Activated T-helper 1 cell treated with anti-CD3 and anti-CD28 coated beads, Interleukin-12 subunit alpha, Interleukin-12 subunit beta, Interleukin-2, Interleukin-4 antibody, amounts not matched to agents 30 ng/mL and 10 ng/mL and 1 ng/mL, durations not matched to agents 14 hours and 24 hours and 36 hours (primary cell): ENCODE measurements at places on chromosomes 5 and 9. TPM values are rescaled to one million over a fixed set of nuclear protein-coding genes. Genes with fewer than 3 reads are reported as not detected.

Gene GNE
- total RNA-seq, result 21.7 and 22.7 TPM in 2 replicates

Gene SLC1A1
- 0.05 TPM in 1 of 2 replicates, not detected in the other for total RNA-seq

Gene BARHL1
- total RNA-seq, result not detected in 2 replicates

- H3K27me3 ChIP-seq, result no peaks in the 10 kb centered on the region
- H3K4me1 ChIP-seq, result no peaks in the 10 kb centered on the region
- DNase-seq, result no peak
- H3K36me3 ChIP-seq, result no peaks in the 10 kb centered on the region
- no peak overlapping the region for H3K4me3 ChIP-seq
These were observed 103.2 kb upstream of the ALDH1B1 start for GRCh38 chr9:38289236-38289865.

DNA sequence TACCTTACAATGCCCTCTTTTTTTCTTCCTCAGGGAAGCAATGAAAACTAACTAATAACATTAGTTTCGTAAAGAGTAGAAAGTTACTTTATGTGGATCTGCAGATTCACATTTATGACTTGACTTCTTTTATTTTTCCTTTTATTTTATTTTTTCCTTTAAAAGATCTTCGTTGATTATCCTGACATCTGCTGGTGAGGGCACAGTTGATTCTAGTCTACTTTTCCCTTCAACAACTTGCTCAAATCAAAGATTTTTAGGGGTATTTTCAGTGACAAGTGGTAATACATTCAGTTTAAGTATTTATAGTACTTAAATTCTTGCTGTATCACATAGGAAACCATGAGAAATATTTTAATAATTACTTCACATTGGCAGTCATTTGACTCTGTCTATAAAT is 4.9 kb downstream of the EDIL3 start:
- H3K27ac ChIP-seq, result no peak overlapping the region
- peaks cover 25% of the 10 kb centered on the region for H3K27me3 ChIP-seq
- no peak for DNase-seq
- no peaks in the 10 kb centered on the region for H3K36me3 ChIP-seq

- peak overlapping the region; percentile 99 for H3K4me3 ChIP-seq
- peaks cover 11% of the 10 kb centered on the region for H3K36me3 ChIP-seq
- peak overlapping the region; percentile 85 for H3K27ac ChIP-seq
- peaks cover 22% of the 10 kb centered on the region for H3K4me1 ChIP-seq
- peaks cover 6% of the 10 kb centered on the region for H3K27me3 ChIP-seq
These were observed 1.3 kb downstream of the RASA1 start for GRCh38 chr5:87268970-87269377.

DNA sequence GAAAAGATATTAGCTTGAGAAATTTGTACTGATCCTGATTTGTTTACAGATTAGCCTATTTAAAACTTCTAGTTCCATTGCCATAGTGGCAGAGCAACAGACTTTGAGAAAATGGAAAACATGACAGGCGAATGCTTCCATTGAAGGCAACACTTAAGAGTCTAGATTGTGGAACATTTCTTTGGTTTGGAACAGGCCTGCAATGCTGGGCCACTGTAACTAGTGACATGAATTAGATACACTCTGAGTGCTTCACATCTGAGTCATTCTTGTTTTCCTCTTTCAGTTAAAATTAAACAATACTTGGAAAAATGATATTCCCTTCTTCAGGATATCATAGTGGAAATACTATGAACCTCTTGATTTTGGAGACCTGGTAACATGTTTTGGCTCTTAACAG is 453.6 kb upstream of the TUSC1 start:
- no peak for DNase-seq
- H3K4me3 ChIP-seq, result no peak overlapping the region
- H3K4me1 ChIP-seq, result no peaks in the 10 kb centered on the region
- H3K27me3 ChIP-seq, result no peaks in the 10 kb centered on the region

DNA sequence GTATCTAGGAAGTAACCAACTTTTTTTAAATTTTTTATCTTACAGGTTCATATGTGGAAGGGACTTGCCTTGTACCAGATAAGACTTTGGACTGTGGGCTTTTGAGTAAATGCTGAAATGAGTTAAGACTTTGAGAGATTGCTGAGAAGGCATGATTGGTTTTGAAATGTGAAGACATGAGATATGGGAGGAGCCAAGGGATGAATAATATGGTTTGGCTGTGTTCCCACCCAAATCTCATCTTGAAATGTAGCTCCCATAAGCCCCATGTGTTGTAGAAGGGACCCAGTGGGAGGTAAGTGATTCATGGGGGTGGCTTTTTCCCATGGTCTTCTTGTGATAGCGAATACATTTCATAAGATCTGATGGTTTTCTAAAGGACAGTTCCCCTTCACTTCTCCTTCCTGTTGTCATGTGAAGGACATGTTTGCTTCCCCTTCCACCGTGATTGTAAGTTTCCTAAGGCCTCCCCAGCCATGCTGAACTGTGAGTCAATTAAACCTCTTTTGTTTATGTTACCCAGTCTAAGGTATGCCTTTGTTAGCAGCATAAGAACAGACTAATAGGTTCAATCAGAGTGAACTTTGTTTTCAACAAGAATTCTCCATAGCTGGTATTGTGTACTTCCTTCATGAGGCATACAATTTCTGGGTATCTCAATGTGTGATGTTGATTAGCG is 535.6 kb upstream of the MEF2C start:
- no peaks in the 10 kb centered on the region for H3K27me3 ChIP-seq
- H3K4me1 ChIP-seq, result no peaks in the 10 kb centered on the region
- no peaks in the 10 kb centered on the region for H3K36me3 ChIP-seq
- H3K4me3 ChIP-seq, result no peak overlapping the region

DNA sequence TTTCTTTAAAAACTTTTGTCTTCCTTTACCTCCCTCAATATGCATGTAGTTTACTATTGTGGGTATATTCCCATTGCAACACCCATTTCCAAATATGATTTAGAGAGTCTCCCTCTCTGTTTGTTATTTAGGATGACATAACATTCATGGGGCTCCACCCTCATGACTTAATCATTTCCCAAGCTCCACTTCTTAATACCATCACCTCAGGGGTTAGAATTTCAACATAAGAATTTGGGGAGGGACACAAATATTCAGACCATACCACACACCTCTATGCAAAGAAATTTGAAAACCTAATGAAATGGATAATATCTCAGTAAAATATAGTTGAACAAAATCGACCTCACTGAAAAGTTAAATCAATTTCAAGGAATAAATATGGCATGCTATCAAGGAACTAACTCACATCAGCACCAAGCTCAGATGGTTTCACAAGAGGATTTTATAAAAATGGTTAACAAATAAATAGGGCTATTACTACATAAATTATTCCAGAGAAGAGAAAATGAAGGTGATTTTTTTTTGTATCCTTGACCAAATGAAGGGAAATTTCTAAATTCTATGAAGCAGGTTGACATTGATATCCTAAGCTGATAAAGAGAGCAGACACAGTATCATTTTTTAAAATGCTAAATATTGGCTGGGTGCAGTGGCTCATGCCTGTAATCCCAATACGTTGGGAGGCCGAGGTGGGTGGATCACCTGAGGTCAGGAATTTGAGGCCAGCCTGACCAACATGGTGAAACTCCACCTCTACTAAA is 20.2 kb upstream of the UBTD2 start:
- no peak overlapping the region for H3K27ac ChIP-seq
- H3K4me1 ChIP-seq, result no peaks in the 10 kb centered on the region
- H3K27me3 ChIP-seq, result peaks cover 5% of the 10 kb centered on the region
- DNase-seq, result no peak
- no peaks in the 10 kb centered on the region for H3K36me3 ChIP-seq
- H3K4me3 ChIP-seq, result no peak overlapping the region
